ENCODE measurements at places on chromosomes 2 and 18. TPM values are rescaled to one million over a fixed set of nuclear protein-coding genes. Genes with fewer than 3 reads are reported as not detected.
A peak's percentile ranks its signal among the peaks of the same experiment; 100 is the strongest.

The ATIC gene
- 200 TPM for total RNA-seq

The SLC1A4 gene
- 1.9 TPM for total RNA-seq

The SERPINB3 gene
- total RNA-seq = 0.25 TPM

The GKN2 gene
- total RNA-seq = not detected

The NT5DC4 gene
- total RNA-seq = not detected

The CCDC68 gene
- total RNA-seq = 0.56 TPM

The ZBTB14 gene
- 17.4 TPM for total RNA-seq

DNA sequence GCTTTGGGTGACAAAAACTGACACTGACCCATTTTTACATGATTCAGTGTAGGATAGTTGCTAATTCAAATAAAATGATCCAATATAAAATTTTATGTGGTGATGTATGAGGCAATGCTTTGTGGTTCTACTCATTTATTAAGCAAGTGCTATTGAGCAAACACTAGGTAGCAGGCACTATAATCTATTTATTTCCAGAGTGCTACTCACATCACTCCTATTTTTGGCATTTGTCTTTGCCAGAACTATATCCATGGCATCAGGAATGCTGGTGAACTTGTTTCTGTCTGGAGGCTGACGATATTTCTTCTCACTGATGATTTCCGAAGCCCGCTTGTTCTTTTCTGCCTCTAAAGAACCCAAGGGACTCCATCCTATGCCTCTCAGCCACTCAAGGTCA, 84.3 kb downstream of the NEB start:
- DNase-seq = no peak

DNA sequence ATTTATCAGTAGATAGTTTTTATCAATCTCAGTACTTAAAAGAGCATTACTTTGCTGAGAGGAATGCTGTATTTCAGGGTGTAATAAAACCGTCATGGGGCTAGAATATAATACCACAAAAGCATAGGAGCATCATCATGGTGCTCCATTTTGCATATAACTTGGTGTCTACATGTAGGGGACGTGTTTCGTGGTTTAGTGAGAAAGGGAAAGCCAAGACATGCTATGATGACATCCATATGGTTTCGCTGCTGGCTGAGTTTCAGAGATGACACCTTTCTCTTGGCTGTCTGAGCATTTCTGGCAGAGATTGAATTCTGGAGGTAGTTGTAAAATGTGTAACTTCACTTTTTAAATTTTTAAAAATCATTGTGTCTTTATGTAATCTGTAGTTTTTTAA, 32.4 kb downstream of the WDR43 start:
- DNase-seq = no peak

DNA sequence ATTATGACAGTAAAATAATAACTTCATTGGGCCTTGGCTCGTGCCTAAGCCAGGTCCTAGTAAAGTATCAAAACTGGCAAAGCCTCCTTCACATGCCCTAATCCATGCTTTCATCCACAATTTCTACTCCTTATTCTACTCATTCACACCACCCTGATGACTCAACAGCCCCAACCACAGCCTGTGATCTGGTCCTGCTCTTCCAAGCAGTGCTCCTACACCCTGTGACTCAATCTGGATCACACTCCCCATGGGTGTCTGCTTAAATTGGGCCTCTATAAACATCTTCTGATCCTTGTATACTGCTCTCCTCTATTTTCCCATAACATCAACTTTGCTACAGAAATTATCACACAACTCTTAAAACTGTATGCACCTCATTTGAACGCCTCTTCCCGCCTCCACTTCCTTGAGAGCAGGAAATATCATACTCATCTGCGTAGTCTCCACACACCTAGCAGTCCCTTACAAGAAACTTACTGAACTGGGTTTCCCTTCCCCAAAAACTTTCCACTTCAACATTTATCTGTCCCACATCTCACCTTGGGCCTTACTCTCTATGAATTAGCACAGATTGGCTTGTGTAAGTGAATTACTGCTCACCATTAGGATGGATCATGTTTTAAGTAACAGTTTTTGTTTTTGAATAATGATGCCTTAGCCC, 15.9 kb downstream of the GTF3C3 start:
- peak; percentile 50 for DNase-seq

GRCh38 chr2:29702276-29702675, 219.1 kb downstream of the ALK start:
- no peak for DNase-seq

DNA sequence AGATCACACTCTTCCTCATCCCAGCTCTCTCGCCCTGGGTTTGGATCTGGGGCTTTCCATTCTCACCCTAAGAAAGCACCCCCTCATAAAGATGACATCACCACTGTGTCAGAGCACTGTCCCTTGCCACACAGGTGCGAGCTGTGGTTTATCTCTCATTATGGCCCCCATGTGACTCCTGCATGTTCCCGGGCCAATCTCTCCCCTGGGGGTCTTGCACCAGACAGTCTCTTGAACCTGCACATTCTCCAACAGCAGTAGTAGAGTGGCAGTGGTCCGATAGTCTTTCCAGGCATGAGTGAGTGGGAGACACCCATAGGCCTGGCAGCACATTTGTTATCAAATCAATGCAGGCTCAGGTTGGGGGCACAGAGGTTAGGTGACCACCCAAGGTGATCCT, 130.5 kb downstream of the HRH4 start:
- no peak for DNase-seq

- no peak for DNase-seq
Measured at GRCh38 chr2:206968134-206969086, 29.1 kb downstream of the CPO start.

DNA sequence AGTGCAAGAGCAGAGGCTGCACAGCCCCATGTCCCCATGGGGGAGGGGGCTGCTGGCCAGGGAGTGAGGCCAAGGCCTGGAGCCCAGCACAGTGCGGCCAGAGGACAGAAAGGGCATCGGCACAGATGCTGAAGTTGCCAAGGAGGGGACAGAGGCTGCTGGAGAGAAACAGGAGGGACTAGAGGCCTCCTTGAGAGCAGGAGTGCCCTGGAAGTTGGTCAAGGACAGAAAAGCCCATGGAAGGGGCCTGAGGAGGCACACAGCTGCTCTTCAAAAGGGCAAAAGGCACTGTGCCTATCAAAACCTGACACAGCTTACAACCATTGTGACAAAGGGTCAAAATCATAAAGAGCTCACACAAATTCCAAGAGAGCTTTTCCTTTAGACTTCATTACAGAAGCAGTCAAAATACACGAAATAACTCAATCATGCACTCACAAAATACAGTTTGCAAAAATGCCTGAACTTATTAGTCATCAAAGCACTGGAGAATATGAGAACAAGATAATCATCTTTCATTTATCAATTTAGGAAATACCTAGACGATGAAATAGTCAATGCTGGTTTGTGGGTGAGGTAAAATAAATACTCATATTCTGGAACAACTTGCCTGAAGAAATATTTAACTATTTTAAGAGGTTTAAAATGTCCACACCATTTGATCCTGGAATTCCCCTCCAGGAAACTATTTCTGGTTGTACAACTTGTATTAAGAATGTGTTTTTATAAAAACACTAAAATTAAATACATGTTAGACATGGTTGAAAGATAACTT, 79.6 kb downstream of the USP40 start:
- no peak for DNase-seq

DNA sequence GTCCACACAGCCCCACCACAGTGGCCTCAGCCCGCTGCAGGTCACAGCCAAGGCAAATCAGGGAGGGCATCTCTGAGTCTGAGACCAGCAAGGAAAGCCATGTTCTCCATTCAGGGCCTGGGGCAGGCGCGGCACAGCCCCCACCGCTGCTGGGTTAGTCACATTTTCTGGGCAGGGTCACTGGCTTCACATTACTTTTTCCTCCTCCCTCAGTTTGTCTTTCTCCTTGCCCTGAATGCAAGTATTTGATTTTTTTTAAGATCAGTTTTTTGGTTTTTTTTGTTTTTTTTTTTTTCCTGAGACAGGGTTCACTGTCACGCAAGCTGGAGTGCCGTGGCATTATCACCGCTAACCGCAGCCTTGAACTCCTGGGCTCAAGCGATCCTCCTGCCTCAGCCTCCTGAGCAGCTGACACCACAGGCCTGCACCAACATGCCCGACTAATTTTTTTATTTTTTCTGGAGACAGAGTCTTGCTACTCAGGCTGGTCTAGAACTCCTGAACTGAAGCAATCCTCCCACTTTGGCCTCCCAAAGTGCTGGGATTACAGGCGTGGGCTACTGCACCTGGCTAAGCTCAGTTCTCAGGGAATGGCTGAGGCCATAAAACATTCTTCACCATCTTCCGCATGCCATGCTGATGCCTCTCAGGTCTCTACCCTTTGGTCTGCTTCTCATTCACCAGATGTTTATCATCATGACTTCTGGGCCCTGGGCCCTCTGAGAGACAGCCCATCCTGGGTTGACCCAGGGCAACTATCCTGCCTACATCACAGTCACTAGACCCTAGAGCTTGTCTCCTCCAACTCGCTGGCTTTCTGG, 628 bp upstream of the CAPG start:
- DNase-seq = no peak

DNA sequence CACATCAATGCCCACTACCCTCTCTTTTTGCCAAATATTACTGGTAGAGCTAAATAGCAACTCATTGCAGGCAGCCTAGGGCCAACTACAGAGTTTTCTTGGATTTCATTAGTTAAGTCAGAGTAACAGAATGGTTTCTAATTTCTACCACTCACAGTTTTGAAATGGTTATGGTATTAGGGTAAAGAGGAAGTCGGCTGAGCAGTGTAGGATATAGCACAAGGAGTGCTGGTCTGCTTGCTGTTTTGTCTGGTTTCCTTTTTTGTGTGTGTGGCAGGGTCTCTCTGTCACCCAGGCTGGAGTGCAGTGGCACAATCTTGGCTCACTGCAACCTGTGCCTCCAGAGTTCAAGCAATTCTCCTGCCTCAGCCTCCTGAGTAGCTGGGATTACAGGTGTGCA, 289.2 kb upstream of the CCDC68 start:
- DNase-seq = no peak

DNA sequence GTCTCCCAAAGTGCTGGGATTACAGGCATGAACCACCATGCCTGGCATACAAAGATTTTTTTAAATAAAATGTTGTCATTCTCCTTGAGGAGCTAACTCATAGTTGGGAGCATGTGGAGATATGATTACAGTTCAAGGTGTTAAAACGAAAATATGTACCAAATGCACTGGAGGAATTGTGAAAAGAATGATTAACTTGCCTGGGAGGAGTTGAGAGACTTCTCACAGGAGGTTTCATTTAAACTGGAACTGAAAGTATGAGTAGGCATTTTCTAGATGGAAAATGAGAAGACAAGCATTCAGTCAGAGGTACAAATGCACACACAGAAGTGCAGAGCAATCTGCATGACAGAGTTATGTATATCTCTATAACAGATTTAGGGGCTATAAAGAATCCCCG, 126.6 kb upstream of the PDE1A start:
- no peak for DNase-seq

DNA sequence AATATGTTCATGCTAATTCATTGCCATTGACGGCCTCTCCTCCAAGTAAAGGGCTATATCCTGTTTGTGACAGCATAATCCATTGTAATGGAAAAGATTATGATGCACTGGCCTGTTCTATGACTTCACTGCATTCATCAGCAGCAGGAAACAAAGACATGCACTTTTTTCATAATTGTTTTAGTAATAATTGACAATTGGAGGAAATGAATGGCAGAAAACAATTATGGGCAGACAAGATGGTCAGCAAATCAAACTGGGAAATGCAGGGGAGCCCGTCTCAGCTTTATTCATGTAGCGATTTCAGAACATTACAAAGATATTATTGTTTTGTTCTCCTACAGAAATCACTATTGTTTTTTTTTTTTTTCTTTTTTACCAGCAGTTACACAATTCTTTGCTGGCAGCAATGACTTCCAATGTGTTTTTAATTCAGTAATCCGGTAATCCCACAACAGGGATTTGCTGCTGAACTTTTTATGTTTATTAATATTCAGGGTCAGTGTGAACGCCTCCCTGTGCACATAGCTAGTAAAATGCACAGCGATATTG, 33.8 kb upstream of the RASGRP3 start:
- no peak for DNase-seq

DNA sequence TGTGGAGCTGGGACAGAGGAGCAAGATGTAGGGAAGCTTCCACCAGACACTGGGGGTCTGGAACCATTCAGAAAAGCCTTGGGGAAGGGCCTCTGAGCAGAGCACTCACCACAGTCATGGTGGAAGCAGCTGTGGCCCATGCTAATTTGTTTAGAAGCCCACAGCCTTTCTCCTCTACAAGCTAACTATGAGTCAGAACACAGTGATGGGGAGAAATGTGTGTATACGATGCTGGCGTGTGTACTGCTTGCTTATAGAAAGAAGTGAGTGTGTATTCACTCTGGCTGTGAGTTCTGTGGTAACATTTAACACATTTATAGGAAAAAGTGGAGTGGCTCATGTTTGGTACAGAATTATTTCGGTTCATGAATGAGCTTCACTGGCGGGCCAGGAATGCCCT, 157.0 kb upstream of the ACAA2 start:
- DNase-seq = no peak

DNA sequence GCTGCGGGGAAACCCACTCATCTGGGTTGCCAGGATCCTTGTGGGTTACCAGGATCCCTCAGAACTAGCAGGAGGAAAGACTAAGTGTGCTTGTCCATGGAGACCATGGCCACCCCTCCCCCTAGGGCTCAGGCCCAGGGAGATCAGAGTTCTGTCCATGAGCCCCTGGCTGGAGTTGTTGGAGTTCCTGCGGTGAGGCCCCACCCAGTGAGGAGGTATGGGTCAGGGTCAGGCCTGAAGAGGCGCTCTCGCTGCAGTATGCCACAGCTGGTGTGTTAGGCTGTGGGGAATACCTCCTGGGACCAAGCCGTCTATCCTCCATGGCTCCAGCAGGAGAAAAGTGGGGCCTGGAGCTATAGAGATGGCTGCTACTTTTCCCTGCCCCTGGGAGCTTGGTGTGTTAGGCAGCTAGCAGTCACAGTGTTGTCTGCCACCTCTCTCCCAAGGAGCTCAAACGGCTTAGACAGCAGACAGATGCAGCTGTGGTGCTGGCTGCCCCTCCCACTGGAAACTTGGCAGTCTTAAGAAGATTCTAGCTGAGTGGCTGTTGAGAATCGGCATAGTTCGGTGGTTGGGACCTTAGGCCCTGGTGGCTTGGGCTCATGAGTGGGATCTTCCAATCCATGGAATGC, 240.3 kb upstream of the CELF4 start:
- DNase-seq = peak; percentile 51

- no peak for DNase-seq
Measured at GRCh38 chr18:8277270-8277669, 332.0 kb upstream of the RAB12 start.

DNA sequence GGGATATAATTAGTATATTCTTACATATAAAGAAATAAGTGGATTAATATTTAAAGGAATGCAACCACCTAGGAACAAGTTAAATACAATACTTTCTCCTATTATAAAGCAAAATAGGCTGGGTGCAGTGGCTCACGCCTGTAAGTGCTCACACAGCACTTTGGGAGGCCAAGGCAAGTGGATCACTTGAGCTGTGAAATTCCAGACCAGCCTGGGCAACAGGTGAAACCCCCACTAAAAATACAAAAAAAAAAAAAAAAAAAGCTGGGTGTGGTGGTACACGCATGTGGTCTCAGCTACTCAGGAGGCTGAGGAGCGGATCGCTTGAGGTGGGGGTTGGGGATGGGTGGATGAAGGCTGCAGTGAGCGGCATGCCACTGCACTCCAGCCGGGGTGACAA, 286.2 kb upstream of the EPC2 start:
- peak; percentile 58 for DNase-seq

GRCh38 chr2:217875556-217876252, 127.1 kb downstream of the TNS1 start:
- no peak for DNase-seq

- DNase-seq = no peak
Measured at GRCh38 chr2:160351956-160352355, 141.7 kb downstream of the RBMS1 start.

Data from endodermal cell (in vitro differentiated cells).